ENCODE measurements at places on chromosomes 4 and X. TPM values are rescaled to one million over a fixed set of nuclear protein-coding genes. Genes with fewer than 3 reads are reported as not detected.

GRCh38 chr4:185005219-185005819 lies 13.0 kb upstream of the HELT start:
- DNase-seq = no peak

DNA sequence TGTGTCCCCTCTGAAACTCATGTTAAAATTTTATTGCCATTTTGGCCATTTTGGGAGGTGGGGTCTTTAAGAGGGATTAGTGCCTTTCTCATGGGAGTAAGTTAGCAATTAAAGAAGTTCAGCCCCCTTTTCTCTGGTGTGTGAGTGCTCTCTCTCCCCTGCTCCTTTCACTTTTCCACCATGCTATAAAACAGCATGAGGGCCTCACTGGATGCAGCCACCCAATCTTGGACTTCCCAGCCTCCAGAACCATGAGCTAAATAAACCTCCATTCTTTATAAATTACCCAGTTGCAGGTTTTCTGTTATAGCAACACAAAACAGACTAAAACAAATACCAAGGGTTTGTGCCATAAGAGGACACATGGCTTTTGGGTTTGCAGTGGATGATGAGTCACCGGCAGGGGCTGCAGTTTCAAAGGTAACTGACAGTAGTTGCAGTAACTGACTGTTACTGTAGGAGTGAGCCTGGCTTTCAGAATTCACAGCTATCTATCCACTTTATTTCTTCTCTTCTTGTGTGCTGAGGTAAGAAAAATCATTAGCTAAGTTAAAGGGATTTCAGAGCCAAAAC lies 121.5 kb downstream of the PPEF1 start:
- peak; percentile 17 for DNase-seq

GRCh38 chr4:40972722-40973121 lies 223.0 kb downstream of the NSUN7 start:
- no peak for DNase-seq

- DNase-seq = no peak
Measured at GRCh38 chr4:150821641-150822040, 193.4 kb downstream of the LRBA start.

DNA sequence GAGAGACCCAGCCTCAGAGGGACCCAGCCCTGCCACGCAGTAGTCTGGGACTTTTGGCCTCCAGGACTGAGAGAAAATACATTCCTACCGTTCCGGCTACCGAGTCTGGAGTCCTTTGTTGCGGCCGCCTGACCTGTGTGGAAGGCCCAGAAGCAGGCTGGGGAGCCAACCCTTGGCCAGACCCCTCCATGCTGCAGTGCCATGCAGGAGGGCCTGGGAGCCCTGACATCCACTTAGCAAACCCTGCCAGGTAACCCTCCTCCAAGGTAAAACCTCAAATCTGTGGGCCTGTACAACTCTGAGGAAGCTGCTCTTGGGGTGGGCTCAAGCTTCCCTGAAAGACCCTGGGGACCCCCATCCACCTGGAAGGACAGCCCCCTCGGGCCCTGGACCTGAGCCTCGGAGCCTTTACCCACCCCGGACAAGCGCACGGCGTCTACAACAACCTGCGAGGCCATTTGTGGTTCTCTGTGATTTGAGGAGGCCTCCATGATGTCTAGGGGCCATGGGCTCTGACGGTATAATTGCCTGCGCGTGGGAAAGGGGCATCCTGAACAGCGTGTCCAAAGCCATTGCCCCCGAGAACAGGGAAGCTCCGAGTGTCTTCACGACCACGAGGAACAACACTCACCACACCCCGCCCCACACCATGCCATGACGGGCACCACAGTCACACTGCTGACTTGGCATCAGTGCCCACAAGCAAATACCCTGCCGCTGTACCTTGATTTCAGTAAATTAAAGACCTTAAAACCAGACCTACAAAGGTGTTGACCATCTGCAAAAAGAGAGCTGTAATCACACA lies 58.7 kb downstream of the ZFYVE28 start:
- no peak for DNase-seq

GRCh38 chrX:74318672-74319071 lies 14.7 kb downstream of the ZCCHC13 start:
- DNase-seq = no peak

Gene RNF128
- 2.8 TPM for total RNA-seq

Gene RTL3
- not detected for total RNA-seq

Gene S100P
- total RNA-seq = 1.1 TPM

Data from foreskin keratinocyte (primary cell).